ENCODE measurements at places on chromosomes 5 and 9.
A peak's percentile ranks its signal among the peaks of the same experiment; 100 is the strongest.

DNA sequence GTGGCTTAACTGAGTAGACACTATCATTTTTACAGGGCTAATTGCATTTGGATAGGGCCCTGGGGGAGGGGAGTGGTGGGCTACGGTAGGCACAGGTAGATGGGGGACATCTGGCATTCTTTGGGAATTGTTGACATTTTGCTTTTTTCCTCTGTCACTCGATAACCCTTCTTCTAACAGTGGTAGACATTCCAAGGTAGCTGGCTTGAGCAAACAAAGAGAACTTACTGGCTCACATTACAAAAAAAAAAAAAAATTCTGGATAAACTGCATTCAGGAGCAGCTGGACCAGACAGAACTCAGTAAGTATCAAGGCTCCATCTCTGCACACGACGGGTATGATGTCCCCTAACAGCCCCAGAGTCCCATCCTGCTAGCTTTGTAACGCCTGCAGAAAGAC lies 585.2 kb downstream of the ZNF608 start:
- DNase-seq: no peak

- no peak for DNase-seq
These were observed 381.4 kb downstream of the ACTL7B start for GRCh38 chr9:108474356-108474755.

DNA sequence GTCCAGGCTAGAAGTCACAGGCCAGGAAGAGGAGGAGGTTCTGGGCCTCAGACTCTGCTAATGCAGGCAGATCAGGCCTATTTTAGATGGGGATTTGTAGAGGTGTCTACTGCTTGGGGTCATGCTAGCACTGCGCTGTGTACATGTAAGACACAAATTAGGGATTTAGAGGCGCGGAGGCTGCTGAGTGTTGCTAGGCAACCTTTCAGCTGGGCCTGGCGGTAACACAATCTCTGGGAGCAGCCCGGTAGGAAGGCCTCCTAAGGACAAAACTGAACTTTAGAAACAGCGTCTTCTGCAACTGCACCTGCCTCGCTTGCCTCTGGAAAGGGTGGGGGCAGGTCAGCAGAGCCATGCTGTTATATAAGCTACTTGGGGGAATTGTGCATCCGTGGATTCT lies 147.9 kb downstream of the MACROH2A1 start:
- DNase-seq: no peak

GRCh38 chr5:173138707-173139106 lies 5.6 kb upstream of the BNIP1 start:
- no peak for DNase-seq

- DNase-seq: peak; percentile 28
These were observed 210.5 kb downstream of the GRIA1 start for GRCh38 chr5:153700940-153701339.

GRCh38 chr5:122507581-122507980 lies 195.5 kb downstream of the SNCAIP start:
- DNase-seq: peak; percentile 18

DNA sequence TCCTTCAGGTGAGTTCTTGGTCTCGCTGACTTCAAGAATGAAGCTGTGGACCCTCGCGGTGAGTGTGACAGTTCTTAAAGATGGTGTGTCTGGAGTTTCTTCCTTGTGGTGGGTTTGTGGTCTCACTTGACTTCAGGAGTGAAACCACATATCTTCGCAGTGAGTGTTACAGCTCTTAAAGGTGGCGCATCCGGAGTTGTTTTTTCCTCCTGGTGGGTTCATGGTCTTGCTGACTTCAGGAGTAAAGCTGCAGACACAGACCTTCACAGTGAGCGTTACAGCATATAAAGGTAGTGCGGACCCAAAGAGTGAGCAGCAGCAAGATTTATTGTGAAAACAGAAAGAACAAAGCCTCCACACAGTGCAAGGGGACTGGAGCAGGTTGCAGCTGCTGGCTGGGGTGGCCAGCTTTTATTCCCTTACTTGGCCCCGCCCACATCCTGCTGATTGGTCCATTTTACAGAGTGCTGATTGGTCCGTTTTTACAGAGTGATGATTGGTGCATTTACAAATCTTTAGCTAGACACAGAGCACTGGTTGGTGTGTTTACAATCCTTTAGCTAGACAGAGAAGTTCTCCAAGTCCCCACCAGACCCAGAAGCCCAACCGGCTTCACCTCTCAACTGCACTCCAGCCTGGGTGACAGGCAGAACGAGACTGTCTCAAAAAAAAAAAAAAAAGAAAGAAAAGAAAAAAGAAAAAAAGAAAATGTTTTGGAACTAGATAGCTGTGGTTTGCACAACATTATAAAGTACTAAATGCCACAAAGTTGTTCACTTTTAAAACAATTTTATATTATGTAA lies 9.1 kb upstream of the ERMP1 start:
- DNase-seq: no peak

DNA sequence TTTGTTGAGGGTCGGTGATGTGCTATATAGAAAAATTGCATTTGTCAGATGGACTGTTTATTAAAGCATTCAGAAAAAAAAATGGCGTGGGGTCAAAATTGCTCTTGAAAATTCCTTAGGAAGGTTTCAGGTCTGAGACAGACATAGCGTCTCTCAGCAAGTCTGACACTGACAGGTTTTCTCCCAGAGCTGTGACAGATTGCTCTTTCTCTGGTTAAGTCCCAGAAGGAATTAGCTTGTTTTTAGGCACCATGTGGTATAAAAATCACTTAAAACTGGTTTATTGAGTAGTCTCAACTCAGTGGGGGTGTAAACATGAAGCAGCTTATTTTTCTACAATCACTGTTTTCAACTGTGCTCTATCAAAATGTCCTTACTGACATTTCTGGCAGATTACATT lies 1379.8 kb downstream of the MAT2B start:
- no peak for DNase-seq

GRCh38 chr5:71701407-71701806 lies 17.7 kb upstream of the CARTPT start:
- DNase-seq: no peak

- no peak for DNase-seq
These were observed 152.8 kb upstream of the TSLP start for GRCh38 chr5:110918683-110919082.

- no peak for DNase-seq
These were observed 65.4 kb downstream of the PSMB7 start for GRCh38 chr9:124349675-124350493.

DNA sequence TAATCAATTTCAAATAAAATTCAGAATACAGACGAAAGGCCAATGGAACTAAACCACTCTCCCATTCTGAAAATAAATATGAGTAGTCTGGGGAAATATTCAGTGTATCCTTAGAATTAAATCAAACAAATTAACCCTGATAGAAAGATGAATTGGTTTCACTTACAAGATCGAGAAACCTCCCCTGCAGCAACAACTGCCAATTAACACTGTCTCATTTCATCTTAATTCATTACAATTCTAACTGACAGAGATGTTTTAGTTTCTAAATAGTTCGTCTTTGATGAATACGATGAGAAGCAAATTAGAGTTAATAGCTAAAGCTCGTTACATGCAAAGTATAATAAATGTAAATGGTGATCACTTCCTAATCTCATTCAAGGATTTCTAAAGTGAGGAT lies 247.1 kb downstream of the EDIL3 start:
- no peak for DNase-seq

DNA sequence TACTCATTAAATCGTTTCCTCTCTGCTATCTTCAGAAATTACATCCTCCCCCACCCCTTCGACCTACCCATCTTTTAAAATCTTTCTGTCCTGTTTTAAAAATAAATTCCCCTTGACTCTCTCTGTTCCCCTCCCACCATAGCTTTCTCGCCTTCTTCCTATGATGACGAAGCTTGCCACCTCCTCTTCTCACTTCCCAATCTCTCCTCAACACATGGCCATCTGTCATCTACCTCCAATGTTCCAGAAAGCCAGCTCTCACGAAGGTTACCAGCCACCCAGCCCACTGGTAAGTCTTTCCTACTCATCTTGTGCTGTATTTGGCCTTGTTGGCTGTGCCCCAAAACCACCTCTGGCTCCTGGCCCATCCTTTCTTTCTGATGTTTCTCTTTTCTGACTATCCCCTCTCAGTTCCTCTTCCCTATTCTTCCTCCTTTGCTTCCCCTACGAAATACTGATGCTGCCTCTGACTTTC lies 346.3 kb downstream of the ENC1 start:
- DNase-seq: no peak

GRCh38 chr9:103978396-103978795 lies 115.7 kb upstream of the SMC2 start:
- DNase-seq: no peak

GRCh38 chr5:64315778-64316177 lies 150.1 kb downstream of the RNF180 start:
- peak; percentile 1 for DNase-seq

- DNase-seq: no peak
These were observed 344.1 kb downstream of the TMEM38B start for GRCh38 chr9:106038266-106039001.

GRCh38 chr9:83630938-83631457 lies 8.1 kb downstream of the IDNK start:
- no peak for DNase-seq

- no peak for DNase-seq
These were observed 38.9 kb downstream of the MTMR12 start for GRCh38 chr5:32273821-32274220.

DNA sequence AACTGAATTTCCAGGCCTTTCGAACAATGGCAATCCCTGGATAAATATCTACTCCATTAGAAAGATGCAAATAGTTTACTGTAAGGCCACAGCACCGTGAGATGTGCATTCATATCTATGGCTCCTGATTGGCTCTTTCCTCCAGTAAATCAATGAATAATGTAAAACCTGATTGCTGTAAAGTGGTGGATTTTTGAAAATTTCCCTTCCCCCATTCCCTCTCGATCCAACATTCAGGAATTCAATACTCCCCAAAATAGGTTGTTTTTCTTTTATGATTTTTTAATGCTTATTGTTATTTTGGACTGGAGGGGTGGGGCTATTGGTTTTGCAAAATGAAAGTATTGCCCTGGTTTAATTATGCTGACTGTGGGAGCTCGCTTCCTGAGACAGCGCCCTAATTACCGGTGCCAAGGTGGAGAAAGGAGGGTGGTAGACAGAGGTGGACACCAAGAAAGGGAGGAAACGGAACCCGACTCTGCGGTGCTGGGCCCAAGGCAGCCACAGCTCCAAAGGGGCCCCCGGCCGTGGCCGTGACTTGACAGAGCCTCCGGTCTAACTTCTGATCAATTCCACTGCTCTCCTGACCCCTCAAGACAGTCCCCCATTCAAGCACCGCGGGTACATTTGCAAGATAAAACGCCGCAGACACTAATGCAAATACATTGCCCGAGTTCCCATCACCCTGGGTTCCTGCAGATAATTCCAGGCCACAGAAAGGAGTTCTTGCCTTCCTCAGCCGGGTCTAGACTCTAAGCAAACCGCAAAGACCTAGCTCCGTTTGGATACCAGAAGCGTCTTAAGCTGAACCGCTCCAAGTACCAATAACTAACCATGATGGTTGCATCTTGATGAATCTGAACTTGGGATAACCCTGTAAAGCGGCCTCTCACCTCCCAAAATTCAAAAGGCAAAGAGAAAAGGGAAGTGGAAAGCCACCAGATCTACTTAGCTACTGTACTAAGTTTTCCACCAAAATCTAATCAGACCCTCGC lies 211.2 kb downstream of the MEF2C start:
- DNase-seq: no peak

- no peak for DNase-seq
These were observed 188.0 kb upstream of the GHR start for GRCh38 chr5:42235241-42235640.
